ENCODE measurements at places on chromosomes 2 and 18.

- no peak for DNase-seq
These were observed 28.3 kb upstream of the ASAP2 start for GRCh38 chr2:9178110-9178903.

DNA sequence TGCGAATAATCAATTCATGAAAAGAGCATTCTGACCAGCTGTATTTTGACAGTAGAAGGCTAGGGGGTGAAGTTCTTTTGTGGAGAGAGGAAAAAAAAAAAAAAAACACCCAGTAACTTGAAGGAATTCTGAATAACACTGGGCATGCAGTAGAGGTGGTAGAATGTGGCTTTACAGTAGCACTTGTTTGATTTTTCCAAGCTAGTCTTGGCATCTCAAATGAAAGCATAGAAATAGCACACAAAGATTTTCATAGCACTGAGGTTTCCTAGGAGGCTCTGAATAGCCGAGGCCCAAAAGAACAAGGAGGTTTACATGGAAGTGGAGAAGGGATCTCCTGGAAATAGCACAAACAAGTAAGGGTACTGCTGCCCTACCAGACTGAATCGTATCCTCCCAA is 470.2 kb upstream of the CDH20 start:
- no peak for DNase-seq

- DNase-seq, result peak; percentile 24
These were observed 260.5 kb downstream of the CCDC85A start for GRCh38 chr2:56444339-56444738.

DNA sequence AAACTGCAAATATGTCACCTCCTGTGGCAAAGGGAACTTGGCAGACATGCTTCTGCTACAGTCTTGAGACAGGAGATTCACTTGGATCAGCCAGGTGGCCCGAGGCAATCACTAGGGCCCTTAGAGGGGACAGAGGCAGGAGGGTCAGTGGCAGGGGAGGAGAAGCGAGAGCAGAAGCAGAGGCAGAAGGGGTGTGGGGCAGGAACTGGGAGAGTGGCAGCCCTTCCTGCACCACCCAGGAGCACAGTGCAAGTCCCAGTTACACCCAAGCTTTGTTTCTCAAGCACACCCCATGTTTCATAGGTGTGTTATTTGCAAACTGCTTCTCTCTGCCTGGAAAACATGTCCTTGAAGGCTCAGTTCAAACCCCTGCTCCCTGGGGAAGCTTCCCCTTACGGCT is 309.7 kb upstream of the MYT1L start:
- no peak for DNase-seq

All from muscle of back (tissue), 13 donors.